MV-4-11 (cell line): ENCODE measurements at places on chromosomes 6 and 20.

DNA sequence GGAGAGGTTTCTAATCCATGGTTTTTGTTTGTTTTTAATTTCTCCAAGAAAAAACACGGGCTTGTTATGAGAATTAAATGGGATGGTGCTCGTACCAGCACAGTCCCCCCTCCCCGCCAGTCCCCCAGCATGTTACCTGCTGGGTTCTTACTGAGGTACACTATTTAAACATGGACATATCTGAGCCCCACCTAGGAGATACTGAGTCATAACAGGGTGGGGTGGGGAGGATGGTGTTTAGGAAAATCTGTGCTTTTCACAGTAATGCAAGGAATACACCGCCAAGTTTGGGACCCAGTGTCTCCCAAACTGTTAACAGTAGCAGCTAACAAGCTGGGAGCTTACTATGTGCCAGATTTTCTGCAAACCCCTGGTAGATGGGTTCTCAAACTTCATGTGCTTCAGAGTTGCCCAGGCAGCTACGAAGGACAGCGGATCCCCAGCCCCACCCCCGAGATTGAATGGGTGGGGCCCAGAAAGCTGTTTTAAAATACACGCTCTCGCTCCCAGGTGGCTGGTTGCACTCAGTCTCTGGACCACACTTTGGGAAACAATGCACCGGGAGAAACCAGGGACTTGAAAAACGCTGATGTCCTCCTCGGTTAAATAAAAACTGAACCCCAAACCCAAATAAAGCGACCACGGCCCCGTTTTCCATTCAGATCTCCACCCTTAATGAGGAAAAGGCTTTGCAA is 995 bp downstream of the ZFP64 start:
- peak; percentile 35 for DNase-seq

GRCh38 chr6:157392927-157393668 is 12.1 kb downstream of the ZDHHC14 start:
- no peak for DNase-seq

- no peak for DNase-seq
Measured at GRCh38 chr6:139595183-139595582, 220.7 kb upstream of the CITED2 start.

DNA sequence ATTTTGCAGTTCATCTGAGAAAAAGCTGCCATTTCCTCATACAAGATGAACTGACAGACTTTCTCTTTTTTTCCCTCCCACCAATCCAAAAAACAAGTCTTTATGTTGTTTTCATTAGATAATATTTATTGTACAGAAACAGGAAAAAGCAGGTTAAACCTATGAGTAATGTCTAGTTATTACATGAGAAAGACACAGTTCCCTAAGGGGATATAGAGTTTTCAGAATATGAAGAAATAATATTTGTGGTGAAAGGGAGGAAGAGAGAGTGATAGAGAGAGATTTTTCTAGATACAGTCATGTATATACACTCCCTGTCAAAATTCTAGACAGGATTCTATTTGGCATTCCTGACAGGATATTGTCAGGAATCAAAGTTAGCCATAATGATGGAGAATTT is 392.4 kb downstream of the BMP2 start:
- no peak for DNase-seq

- no peak for DNase-seq
Measured at GRCh38 chr6:110055387-110055735, 77.2 kb downstream of the GPR6 start.

DNA sequence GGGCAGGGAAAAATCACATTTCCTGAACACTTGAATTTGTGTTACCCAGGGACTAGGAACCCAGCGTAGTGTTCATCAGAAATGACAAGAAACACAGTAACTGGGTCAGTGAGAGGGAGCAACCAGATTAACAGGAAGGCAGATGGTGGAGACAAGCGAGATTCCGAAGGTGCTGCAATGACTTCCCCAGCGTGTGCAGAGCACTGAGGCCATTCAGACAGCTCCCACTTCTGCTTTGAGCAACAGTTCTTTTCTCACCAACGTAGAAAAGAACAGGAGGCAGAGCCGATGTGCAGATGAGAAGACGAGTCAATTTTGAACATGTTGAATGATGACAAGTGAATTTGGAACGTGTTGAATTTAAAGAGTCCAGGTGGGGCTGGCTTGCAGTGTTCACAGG is 63.1 kb upstream of the IFNGR1 start:
- peak; percentile 88 for DNase-seq
